ENCODE measurements at places on chromosomes 7 and 10.

DNA sequence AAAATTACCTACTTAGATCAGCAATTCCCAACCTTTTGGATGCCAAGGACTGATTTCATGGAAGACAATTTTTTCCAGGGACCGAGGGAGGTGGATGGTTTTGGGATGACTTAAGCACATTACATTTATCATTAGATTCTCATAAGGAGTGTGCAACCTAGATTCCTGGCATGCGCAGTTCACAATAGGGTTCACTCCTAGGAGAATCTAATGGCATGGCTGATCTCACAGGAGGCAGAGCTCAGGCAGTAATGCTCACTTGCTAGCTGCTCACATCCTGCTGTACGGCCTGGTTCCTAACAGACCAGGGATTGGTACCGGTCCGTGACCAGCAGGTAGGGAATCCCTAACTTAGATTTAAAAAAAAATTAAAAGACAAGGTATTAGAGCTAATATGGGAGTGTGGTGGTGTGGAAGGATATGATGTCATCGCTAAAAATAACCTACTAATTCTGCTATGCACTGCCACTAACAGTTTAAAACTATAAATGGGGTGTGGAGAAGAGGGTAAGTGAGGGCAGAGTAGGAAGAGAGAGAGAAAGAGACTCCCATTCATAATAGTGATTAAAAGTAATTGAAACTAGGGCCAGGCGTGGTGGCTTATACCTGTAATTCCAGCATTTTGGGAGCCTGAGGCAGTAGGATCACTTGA is 282.7 kb downstream of the BAMBI start:
- no peak for DNase-seq

DNA sequence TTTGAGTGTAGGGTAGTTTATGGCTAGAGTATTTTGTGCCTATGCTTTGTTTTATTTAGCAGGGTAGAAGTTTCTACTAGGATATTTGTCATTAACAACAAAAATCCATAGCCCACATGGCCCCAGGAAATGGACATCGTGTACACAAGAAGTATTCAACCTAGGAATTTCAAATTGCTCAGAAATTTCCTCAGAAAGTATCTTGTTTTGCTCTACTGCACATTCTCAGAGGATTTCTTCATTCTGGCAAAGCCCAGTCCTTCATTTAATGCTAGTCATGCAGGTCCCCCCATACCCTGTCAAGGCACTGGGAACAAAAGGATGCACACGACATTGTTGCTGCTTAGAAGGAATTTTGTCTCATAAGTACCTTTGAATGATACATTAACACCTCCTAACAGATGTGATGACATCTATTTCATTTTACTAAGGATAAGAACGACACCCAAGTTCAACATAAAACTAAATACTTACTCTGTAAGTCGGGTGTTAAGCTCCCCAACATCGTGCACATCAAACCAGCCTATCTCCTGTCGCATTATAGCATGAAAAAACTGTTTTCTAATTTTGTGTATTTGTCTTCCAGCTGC is 34.3 kb downstream of the ABCB1 start:
- no peak for DNase-seq

DNA sequence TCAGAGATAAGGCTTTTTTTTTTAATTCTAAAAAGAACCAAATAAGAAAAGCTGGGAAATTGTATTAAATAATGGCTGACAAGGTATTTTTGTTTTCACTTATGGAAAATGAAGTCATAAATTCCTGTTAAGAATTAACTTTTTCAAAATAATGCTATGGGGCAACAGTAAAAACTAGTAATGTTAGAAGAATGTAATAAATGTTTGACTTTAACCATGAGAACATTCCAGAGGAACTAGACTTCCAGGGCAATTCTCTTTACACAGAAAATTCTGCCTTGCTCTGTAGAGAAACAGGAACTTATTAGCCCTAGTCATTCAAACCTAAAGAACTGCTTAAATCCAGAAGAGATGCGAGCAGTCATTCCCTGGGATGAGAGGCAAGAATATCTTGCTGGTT is 571.1 kb downstream of the IPMK start:
- no peak for DNase-seq

DNA sequence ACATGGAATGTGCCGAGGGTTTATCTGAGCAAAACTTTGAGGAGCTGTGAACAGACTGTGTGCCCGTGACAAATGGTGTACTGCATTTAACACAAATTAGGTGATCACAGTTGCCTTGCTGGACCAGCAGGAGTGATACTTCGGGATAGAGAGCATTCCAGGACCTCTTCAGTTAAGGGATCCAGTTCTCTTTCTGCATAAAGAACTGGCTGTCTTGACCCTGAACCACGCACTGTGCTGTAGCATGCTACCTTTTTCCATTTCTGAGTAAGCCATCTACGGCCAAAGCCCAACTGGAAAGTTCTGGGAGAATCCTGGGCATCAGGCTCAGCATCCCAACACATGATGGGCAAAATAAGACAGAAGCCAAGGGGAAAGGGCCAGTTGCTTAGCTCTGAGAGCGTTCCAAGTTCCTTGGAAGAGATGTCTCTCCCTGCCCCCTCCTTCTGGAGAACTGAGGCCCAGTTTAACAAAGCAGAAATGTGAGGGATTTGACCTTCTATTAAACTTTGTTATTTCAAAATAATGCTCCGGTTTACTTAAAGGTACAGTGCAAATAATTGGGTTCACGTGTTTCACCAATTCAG is 37.9 kb upstream of the ADD3 start:
- no peak for DNase-seq

GRCh38 chr10:7045891-7046599 is 364.8 kb downstream of the SFMBT2 start:
- no peak for DNase-seq
